ENCODE measurements at places on chromosomes 7 and 10.

- no peak for DNase-seq
Observed at GRCh38 chr10:29109707-29110571, 178.9 kb upstream of the LYZL1 start.

GRCh38 chr7:76272851-76273497 lies 29.5 kb upstream of the HSPB1 start:
- DNase-seq = no peak

DNA sequence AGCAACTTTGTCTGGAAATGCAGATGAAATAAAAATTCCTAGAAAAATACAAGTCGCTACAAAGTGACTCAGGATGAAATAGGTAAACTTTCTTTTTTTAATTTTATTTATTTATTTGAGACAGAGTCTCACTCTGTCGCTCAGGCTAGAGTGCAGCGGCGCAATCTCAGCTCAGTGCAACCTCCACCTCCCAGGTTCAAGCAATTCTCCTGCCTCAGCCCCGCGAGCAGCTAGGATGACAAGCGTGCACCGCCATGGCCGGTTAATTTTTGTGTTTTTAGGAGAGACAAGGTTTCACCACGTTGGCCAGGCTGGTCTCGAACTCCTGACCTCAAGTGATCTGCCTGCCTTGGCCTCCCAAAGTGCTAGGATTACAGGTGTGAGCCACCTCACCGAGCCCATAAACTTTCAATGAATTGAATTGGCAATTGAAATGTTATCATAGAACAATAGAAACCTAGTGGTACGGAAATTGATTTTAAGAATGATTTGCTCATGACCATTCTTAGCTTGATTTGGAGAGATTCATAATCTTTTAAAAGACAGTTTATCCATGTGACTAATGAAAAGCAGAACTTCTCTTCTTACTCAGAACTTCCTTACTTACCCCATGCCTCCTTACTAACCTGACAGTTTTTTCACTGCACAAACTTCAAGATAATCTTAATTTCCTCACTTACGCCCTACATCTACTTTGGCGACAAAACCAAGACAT lies 161.7 kb downstream of the FAM107B start:
- no peak for DNase-seq

DNA sequence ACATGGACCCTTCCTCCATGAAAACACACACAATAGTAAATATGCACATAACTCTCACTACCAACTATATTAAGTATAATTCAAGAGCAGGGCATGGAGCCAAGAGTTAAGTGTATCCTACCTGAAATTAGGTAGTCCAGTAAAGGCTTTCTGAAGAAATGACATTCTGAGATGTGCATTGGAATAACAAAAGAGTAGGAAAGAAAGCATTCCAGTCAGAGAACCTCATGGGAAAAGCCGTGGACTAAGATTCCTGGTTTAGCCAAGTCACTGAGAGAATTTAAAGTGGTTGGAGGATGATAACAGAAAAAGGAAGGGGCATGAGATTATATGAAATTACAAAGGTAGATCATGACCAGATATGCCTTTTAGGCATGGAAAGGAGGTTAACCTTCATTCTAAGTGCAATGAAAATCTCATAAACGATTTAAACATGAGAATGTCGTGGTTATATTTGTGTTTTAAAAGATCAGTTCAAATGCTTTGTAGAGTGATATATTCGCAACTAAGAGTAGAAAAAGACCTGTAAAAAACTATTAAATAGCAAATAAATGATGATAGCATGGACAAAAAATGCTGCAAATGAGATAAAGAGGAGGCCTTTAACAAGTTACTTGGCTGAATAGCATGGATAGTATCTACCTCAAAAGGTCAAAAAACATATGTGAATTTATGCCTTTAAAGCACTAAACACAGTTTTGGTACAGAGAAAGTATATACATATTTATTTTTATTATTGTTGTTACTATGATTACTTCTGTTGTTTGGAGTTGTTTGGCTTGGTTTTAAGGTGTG lies 767.4 kb upstream of the GHITM start:
- no peak for DNase-seq

DNA sequence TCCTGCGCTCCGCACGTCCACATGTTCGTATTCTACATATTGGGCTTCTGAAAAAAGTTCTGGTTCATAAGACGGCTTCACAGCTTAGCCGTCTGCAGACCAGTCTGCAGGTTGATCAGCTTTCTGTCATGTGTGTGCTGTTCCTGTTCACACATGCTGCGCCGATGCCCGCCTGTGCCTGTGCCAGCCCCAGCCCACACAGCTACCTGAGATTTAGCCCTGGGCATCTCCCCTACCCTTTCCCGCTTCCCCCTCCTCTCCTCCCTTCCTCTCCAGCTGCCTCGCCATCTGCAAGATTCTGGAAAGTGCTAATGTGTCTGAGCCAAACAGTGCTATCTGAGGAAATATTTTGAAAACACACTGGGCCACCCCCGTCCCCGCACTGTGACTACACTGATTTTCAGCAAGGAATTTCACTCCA lies 7.1 kb downstream of the CHST3 start:
- no peak for DNase-seq

- DNase-seq = no peak
Observed at GRCh38 chr7:107080099-107080505, 35.6 kb downstream of the PRKAR2B start.

DNA sequence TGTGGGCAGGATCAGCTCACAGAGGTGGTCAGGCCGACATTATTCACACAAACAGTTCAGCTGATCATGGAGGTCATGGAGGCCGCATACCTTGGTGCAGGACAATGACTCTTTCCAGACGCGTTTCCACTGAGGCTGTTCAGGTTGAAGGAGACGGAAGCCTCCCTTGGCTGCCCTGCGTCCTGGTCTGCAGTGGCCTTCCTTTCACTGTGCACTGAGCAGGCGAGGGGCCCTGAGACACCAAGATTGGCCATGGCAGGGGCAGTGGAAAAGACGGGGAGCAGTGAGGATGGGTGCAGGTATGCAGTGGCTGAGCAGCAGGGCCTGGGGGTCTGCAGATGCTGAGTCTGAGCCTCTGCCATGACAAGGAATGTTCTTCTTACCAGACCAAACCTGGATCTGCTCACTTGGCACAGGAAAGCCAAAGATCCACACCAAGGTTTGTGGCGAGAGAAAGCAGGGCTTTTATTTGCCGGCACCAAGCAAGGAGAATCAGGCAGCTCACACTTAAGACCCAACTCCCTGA lies 263.3 kb downstream of the GLRX3 start:
- DNase-seq = no peak

All from LoVo (cell line).